Stimulated activated CD8-positive, alpha-beta memory T cell treated with anti-CD3 and anti-CD28 coated beads, Interleukin-15, amount 100 ng/mL, for 48 hours (primary cell): ENCODE measurements at places on chromosomes 7 and 10.

- DNase-seq, result peak; percentile 34
Observed at GRCh38 chr10:74585231-74586087, 240.9 kb upstream of the KAT6B start.

GRCh38 chr7:135731-136645, 56.4 kb upstream of the FAM20C start:
- DNase-seq, result no peak

DNA sequence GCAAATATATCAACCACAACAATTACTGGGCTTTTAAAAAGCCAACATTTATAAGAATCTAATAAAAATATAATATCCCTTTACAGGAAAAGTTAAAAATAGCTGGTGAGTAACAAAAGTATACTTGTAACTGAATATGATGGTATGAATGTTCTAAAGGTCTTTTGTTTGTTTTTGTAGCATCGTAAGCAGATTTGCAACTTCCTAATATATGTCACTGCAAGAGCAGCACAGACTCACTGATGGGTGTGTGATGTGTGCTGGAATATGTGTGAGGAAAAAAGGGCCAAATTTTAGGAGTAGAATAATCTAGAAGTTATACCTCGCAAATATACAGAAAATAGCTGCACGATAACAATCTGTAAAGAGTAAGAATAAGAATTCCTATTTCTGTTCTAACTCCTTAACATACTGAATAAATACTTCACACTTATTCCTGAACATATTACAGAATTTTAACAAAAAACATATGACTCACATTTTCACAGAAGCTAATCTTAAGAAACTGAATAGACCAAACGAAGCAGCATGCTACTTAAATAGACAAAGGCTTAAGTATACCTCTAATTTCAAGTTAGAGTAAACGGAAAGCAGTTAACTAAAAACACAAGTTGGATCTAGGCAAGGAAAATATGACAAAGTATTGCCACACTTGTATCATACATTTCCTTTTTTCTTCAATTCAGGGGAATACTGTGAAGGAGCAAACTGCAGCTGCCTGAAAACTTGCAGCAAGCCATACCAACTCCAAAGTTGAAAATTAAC, 9.6 kb downstream of the ETV1 start:
- no peak for DNase-seq

DNA sequence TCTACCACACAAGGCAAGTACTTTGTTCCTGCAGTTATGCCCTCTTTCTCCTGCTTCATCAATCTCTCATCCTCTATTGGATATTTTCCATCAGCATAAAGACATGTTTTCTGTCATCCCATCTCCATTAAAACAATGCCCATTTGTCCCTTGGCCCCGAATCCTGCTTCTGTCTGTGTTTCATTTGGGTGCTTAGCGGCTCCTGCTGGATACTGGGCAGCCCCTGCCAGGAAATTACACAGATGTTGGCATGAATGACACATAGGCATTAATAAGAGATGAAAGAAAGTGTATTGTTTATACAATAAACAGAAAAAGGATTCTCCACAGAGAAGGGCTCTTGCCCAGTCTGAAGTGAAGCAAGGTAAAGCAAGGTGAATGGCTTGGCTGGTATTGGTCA, 765.3 kb downstream of the REEP3 start:
- no peak for DNase-seq

DNA sequence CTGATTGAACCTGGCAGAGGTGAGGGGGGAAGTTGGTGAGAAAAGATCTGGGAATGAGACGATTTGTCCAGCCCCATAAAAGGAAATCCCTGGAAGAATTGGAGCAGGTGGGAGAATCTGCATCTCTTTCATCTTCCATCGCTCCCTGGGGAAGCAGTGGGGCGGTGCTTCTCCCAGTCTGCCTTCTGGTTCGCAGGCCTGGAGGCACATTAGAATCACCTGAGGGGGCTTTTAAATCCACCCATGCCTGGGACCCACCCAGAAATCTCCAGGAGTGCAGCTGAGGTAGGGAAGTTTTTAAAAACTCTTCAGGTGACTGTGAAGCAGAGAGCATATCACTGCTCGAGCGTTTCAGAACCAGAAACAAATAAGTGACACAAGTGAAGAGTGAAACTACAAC, 26.7 kb upstream of the SYPL1 start:
- DNase-seq, result no peak

- no peak for DNase-seq
Observed at GRCh38 chr10:88526501-88527105, 56.5 kb downstream of the RNLS start.

DNA sequence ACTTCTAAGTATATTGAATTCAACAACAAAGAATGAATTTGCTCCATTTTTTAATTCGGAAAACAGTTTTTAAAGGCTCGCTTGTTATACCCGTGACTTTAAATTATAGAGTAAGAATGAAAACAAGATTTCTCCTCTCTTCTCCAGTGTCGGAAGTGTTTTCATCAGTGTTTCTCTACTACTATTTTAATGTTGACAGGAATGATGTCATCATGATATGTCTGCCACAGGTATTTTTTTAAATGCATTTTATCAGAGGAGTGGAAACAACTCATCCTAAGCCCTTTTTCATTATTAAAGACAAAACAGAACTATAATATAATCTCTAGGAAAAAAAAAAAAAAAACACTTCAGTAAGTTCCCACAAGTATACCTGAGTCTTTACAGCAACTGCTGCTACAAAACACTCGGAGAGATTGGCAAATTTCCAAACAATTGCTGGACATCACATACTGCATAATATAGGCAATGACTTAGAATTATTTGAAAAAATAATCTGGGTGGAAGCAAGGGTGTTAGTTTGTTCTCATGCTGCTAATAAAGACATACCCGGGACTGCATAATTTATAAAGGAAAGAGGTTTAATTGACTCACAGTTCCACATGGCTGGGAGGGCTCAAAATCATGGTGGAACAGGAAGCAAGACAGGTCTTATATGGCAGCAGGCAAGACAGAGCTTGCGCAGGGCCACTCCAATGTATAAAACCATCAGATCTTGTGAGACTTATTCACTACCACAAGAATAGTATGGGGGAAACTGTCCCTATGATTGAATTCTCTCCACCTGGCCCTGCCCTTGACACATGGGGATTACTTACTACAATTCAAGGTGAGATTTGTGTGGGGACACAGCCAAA, 4.8 kb upstream of the RNF32 start:
- DNase-seq, result no peak

DNA sequence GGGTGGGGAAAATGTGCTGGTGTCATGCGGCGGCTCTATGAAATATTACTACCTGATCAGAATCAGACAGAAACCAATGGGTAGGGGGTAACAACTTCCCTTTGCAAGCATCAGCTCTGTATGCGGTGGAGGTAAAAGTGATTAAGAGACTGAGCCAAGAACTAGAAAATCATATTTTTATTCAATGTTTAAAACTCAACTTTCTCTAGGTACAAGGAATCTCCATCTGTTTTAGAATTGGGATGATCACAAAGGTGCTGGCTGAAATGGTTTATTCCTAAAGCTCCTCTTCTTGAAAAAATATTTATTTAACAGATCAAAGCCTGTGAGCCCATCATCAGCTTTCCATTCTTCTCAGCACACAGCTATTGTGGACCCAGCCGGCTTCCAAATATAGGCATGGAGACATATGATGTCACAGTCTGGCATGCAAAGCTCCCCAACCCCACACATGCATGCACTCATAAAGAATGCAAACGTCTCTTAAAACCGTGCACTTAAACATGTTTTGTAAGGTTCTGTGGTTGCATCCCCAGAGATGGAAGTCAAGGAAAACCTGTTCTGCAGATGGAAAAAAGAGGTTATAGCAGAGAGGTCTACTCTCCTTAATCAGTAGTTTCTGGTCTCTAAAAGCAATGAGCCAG, 126.0 kb downstream of the SKIDA1 start:
- DNase-seq, result no peak

GRCh38 chr7:2610466-2610865, 21.3 kb upstream of the TTYH3 start:
- no peak for DNase-seq

DNA sequence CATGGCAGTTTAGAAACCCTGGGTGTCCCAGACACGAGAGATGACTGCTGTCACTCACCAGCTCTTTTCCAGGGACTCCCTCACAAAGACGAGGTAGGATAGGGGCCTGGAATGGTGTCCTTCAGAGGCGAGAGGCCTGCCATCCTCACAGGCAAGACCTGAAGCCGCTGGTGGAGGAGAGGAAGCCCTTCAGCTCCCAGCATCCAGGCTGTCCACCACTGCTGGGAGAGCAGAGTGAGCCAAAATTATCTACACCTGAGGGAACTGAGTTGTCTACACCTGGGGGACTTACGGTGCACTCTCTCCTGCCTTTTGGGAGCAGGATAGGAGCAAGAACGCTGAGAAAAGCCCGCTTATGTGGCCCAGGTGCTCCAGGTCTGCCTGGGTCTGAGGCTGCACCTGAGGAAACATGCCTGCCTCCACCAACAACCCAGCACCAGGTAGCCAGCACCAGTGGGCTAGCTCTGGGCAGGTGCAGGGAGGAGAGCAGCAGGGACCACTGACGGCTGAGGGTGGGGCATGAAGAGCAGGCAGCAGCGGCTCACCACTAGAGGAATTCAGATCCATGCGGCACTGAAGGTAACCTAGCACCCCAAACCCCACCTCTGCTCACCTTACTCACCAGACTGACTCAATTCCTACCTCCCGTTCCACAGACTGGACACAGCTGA, 357.2 kb downstream of the SH2D4B start:
- DNase-seq, result no peak

GRCh38 chr7:147182874-147183273, 1066.3 kb downstream of the CNTNAP2 start:
- no peak for DNase-seq

- no peak for DNase-seq
Observed at GRCh38 chr7:27492224-27492623, 170.5 kb downstream of the HIBADH start.
